OCI-LY7 (cell line): ENCODE measurements at places on chromosomes 4 and X. TPM values are rescaled to one million over a fixed set of nuclear protein-coding genes. Genes with fewer than 3 reads are reported as not detected.

ADH1B gene
- total RNA-seq = not detected in 2 replicates

ZNF157 gene
- 1.4 and 1.7 TPM in 2 replicates for total RNA-seq

- no peak for DNase-seq
These were observed 199.9 kb downstream of the ENOX2 start for GRCh38 chrX:130702867-130703707.

DNA sequence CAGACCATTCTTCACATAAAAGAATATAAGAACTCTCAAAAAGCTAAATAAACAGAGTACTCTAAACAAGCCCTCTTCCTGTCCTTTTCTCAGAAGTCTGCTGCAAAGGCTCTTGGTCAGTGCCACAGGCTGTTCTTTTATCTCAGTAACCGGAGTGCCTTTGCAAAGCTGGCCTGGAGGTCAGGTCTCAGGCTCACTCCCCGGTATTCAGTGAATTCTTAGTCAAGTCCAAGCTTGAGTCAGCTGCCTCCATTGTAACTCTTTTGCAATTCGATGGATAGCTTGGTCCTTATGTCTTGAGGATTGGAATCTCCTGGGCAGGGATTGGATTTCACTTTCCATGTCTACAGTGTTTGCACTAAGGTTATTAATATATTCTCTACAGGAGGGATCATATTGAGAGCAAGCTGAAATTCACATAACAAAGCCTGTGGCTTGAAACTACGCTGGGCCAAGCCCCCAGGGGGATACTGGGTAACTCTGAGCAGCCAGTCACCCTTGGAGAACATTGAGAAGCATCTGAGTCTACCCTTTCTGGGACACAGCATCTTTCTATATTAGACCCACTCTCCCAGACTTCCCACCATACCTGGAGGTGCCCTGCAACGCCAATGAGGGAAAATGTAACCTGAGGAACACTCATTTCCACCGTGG is 10.0 kb upstream of the HS6ST2 start:
- DNase-seq = no peak

DNA sequence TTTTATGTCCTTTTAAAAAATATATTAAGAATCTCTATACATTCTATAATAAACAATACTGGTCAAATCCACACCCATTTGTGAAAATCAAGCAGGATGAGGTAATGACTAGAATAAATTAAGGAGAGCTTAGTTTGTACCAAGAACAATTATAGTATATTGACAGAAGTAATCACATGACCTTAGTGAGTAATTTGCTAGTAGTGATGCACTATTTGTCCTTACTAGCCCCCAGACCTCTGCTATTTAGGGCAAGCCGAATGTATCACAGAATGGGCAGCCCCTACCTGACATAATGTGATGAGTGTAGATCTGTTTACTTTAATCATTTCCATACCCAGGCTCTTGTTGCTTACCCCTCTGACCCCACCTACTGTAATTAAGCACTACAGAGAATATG is 15.8 kb downstream of the ATP1B4 start:
- no peak for DNase-seq

- no peak for DNase-seq
These were observed 1393.4 kb upstream of the PCDH7 start for GRCh38 chr4:29326816-29327215.
